ENCODE measurements at places on chromosomes 5 and 9.

DNA sequence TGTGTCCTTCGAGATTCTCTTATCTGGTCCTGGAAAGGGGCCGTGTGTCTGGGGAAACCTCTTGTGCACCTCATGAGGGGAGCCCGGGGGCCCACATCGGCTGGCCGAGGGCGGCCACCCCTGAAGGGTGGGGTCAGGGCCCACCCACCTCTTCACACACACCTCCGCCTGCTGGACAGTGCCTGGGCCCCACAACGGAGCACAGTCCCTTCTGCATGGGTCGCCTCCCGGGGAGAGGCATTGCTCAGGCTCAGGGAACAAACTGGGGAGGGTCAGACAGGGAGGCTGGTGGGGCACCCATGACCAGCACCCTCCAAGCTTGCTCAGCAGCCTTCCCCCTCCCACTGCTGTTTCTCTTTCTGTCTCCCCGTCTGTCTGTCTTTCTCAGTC lies 1.3 kb upstream of the LRRC14B start:
- no peak for DNase-seq

GRCh38 chr9:78813602-78814180 lies 516.8 kb downstream of the PSAT1 start:
- no peak for DNase-seq

DNA sequence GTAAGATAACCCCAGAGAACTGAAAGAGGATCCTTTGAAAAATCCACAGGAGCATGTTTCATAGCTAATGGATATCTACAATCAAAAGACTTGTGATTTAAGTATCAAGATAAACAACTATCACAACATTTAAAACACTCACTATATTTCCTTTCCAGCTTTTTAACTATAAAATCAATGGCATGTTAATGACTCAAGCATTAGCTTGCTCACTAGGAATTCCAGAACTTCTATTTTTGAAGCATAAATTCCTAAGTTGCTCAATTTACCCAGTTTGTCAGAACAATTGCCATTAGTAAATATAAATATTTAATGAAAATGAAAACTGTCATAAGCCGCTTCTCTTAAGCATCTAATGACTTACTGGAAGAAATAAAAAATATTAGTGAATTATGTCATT lies 355.3 kb downstream of the PRELID2 start:
- DNase-seq: no peak

DNA sequence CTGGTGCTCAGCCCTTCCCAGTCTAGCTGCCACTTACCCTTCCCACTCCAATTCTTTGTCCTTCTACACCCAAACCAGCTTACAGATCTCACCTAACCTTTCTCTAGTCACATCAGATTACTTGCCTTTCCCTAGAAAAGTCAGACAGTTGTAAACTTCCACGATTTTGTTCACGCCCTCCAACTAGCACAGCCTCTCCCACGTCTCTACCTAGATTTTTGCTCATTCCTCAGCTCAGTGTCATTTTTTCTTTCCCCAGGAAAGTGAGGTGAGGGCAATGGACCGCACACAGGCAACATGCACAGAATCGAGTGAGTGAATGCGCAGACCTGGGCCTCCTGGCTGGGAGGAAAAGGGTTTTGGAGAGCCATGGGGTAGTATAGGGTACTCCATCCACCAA lies 20.9 kb upstream of the PRUNE2 start:
- DNase-seq: peak; percentile 12

- DNase-seq: peak; percentile 18
Observed at GRCh38 chr5:100623719-100624118, 88.5 kb downstream of the FAM174A start.

- DNase-seq: peak; percentile 50
Observed at GRCh38 chr5:138752341-138752950, 779 bp upstream of the CTNNA1 start.

DNA sequence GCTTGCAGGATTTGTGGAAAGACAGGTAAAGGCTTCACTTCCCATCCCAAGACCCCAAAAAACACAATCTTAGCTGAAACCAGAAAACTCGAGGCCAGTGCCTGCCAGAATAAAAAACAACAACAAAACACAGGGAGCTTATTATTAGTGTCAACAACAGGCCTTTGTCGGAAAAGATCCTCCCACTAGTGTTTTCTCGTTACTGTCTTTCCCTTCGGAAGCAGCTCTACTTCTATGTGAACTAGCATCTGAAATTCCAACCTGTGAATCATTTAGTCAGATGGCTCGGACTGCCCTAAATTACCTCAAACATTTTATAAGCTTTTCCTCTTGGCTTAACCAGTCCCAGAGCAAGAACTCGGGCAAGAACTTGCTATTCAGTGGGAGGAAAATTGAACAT lies 122.2 kb upstream of the GNA14 start:
- DNase-seq: no peak

- DNase-seq: peak; percentile 62
Observed at GRCh38 chr5:107670932-107671741, at the start of gene EFNA5. TSS of gene EFNA5 (minus strand) at chr5:107670937.

DNA sequence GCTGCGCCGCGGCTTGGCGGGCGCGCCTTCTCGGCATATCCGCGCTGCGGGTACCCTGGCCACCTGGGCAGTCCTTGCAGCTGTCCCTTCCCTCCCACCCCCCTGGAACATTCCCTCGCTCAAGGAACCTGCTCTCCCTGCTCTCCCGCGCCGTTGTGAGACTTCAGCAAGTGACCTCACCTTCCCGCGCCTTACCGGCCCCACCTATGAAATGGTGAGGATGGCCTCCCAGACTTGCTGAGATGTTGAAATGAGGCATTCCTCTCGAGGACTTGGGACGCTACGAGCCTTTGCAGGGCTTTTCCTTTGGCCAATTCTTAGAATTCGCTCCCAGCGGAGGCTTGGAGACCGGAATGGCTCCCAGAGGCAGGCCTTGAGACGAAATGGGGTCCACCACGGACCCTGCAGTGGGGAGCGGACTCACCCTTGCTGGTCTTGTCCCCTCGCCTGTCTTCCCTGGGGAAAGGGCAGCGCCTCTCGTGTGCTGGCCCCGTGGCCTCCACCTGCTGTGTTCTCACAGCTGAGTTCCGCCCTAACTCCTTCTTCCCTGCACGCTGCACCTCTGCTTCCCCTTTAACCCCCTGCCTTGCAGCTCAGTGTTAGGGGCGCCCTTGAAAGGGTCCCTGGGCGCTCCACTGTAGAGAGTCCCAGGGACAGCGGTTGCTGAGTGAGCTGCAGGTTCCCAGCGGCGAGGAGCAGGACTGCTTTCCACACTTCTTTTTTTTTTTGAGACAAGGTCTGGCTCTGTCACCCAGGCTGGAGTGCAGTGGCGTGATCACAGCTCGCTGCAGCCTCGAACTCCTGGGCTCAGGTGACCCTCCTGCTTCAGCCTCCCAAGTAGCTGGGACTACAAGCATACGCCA lies 907 bp downstream of the HMCN2 start:
- no peak for DNase-seq

GRCh38 chr5:127926974-127927373 lies 156.6 kb upstream of the SLC12A2 start:
- no peak for DNase-seq

GRCh38 chr9:79562749-79563386 lies 8.9 kb upstream of the TLE4 start:
- peak; percentile 54 for DNase-seq

GRCh38 chr9:99303177-99303576 lies 81.1 kb downstream of the SEC61B start:
- peak; percentile 7 for DNase-seq

- no peak for DNase-seq
Observed at GRCh38 chr5:53542926-53543325, 17.5 kb upstream of the NDUFS4 start.

DNA sequence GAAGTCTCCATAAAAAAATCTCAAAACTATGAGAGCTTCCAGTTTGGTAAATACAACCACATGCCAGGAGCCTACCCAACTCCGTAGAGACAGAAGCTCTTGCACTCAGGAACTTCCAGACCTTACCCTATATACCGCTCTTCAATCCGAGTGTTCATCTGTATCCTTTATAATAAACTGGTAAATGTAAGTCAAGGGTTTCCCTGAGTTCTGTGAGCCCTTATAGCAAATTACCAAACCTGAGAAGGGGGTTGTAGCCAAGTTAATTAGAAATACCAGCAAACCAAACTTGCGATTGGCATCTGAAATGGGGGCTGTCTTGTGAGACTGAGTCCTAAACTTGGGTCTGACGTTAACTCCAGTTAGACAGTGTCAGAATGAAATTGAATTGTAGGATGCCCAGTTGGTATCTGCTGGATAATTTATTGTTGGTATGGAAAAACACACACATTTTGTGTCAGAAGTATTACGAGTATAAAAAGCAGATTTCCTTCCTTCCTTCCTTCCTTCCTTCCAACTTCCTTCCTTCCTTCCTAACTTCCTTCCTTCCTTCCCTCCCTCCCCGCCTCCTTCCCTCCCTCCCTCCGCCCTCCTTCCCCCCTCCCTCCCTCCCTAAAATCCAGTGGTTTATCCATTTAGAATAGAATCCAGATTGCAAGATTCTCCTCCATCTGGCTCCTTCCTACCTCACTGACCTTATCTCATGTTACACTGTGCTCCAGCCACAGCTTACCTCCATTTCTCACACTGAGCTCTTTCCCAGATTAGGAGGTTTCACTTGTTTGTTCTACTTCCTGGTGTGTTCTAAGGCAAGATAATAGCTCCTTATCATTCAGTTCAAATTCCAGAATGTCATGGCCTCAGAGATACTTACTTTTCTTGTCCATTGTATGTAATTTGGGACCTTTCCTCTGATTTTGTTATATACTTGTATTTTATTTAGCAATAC lies 196.7 kb downstream of the WDR70 start:
- DNase-seq: no peak

- DNase-seq: no peak
Observed at GRCh38 chr9:33687779-33688178, 107.6 kb upstream of the PRSS3 start.

DNA sequence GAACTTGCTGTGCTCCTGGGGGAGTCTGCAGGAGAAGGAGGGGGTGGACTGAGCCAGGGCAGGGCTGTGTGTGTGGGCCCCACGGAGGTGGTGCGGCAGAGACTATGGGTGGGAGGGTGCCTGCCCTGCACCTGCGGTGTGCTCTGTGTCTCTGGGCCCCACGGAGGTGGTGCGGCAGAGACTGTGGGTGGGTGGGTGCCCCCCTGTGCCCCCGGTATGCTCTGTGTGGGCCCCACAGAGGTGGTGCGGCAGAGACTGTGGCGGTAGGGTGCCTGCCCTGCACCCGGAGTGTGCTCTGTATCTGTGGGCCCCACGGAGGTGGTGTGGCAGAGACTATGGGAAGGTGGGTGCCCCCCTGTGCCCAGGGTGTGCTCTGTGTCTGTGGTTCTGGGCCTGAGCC lies 103.7 kb downstream of the EHMT1 start:
- no peak for DNase-seq

GRCh38 chr5:38734353-38734752 lies 111.5 kb upstream of the OSMR start:
- no peak for DNase-seq

GRCh38 chr5:132987531-132988408 lies 24.3 kb upstream of the AFF4 start:
- DNase-seq: no peak
